ENCODE measurements at places on chromosomes 12 and 14. TPM values are rescaled to one million over a fixed set of nuclear protein-coding genes. Genes with fewer than 3 reads are reported as not detected.

PRKD1 gene
- 23.9 TPM for polyA plus RNA-seq

SCN8A gene
- 19.3 TPM for polyA plus RNA-seq

KRT79 gene
- 1.4 TPM for polyA plus RNA-seq

SERPINA12 gene
- polyA plus RNA-seq = not detected

MYL2 gene
- polyA plus RNA-seq = 2.0 TPM

CLEC14A gene
- 12.9 TPM for polyA plus RNA-seq

GNB3 gene
- polyA plus RNA-seq = 27.0 TPM

SIX6 gene
- not detected for polyA plus RNA-seq

CD163 gene
- polyA plus RNA-seq = 2.4 TPM

KCNK10 gene
- 12.3 TPM for polyA plus RNA-seq

CLSTN3 gene
- polyA plus RNA-seq = 160 TPM

SLC8A3 gene
- 28.8 TPM for polyA plus RNA-seq

GDF3 gene
- polyA plus RNA-seq = 0.12 TPM

TDRD9 gene
- polyA plus RNA-seq = 1.2 TPM

DTD2 gene
- 29.5 TPM for polyA plus RNA-seq

EFS gene
- polyA plus RNA-seq = 42.7 TPM

NT5DC3 gene
- 19.7 TPM for polyA plus RNA-seq

BCL11B gene
- polyA plus RNA-seq = 11.7 TPM

DYRK4 gene
- 48.1 TPM for polyA plus RNA-seq

TDG gene
- 34.4 TPM for polyA plus RNA-seq

AVPR1A gene
- 1.2 TPM for polyA plus RNA-seq

CHPT1 gene
- polyA plus RNA-seq = 50.1 TPM

GSKIP gene
- 20.1 TPM for polyA plus RNA-seq

REP15 gene
- polyA plus RNA-seq = 1.8 TPM

CEP128 gene
- 3.2 TPM for polyA plus RNA-seq

JAG2 gene
- polyA plus RNA-seq = 39.7 TPM

PMCH gene
- polyA plus RNA-seq = 0.79 TPM

FGF23 gene
- polyA plus RNA-seq = 0.05 TPM

VWF gene
- 34.5 TPM for polyA plus RNA-seq

PPP1R12A gene
- 45.4 TPM for polyA plus RNA-seq

HOXC6 gene
- 114 TPM for polyA plus RNA-seq

NFE2 gene
- 2.3 TPM for polyA plus RNA-seq

IFI27 gene
- 48.3 TPM for polyA plus RNA-seq

KRT72 gene
- 0.51 TPM for polyA plus RNA-seq

SDS gene
- 1.5 TPM for polyA plus RNA-seq

RHOF gene
- 15.6 TPM for polyA plus RNA-seq

MGP gene
- 28.7 TPM for polyA plus RNA-seq

GUCY2C gene
- 0.27 TPM for polyA plus RNA-seq

C12orf60 gene
- 3.6 TPM for polyA plus RNA-seq

TMEM117 gene
- 15.8 TPM for polyA plus RNA-seq

ITGA7 gene
- polyA plus RNA-seq = 115 TPM

TCL1A gene
- 0.95 TPM for polyA plus RNA-seq

SLC5A8 gene
- 0.40 TPM for polyA plus RNA-seq
